NAMALWA (cell line): ENCODE measurements at places on chromosomes 2 and 18.

- no peak for DNase-seq
Observed at GRCh38 chr2:202858601-202859000, 13.0 kb downstream of the ICA1L start.

GRCh38 chr2:27290549-27290948 lies 8.3 kb downstream of the TRIM54 start:
- DNase-seq = peak; percentile 56

- no peak for DNase-seq
Observed at GRCh38 chr2:187978356-187978755, 313.3 kb upstream of the GULP1 start.

DNA sequence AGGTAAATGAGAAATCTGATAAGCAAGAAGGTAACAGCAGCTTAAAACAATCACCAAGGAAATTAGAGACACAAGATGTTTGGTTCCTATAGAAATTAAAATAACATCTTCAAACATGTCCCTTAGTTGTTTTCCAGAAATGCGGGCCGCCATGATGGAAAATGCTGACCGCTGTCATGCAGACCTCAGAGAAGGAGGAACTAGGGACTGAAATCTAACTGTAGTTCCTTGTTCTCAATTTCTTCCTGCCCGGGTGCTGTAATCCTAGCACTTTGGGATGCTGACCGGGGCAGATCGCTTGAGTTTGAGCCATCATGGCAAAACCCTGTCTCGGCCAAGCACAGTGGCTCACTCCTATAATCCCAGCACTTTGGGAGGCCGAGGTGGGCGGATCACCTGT lies 51.1 kb downstream of the TEX51 start:
- no peak for DNase-seq

GRCh38 chr2:604385-604784 lies 72.8 kb downstream of the TMEM18 start:
- DNase-seq = peak; percentile 20

DNA sequence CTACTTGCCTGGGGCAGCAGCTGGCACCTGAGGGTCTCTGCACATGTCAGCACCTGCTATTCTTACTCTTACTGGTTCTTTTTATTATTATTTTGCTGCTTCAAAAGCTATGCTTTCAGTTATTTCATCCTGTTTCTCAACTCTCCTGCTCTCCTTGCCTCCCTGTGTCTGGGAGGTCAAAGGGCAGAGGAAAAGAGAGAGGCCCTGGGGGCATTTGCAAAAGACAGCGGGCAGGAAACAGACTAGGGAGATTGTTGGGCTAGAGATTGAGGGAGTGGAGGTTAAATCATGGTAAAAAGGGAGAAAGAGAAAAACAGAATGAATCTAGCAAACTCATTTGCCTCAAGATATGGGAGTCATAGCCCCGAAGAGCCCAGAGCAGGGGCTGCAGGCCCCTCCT lies 21.1 kb upstream of the RPL31 start:
- no peak for DNase-seq

- DNase-seq = no peak
Observed at GRCh38 chr18:3254725-3255124, 7.1 kb downstream of the MYL12A start.

- no peak for DNase-seq
Observed at GRCh38 chr18:33212363-33212762, 228.2 kb downstream of the CCDC178 start.

GRCh38 chr2:28354920-28355520 lies 37.6 kb upstream of the FOSL2 start:
- DNase-seq = no peak

- DNase-seq = no peak
Observed at GRCh38 chr18:70411876-70412435, 123.1 kb downstream of the SOCS6 start.

GRCh38 chr2:74749432-74749831 lies 84.5 kb upstream of the HK2 start:
- no peak for DNase-seq

GRCh38 chr2:226376516-226377180 lies 423.0 kb downstream of the IRS1 start:
- no peak for DNase-seq

DNA sequence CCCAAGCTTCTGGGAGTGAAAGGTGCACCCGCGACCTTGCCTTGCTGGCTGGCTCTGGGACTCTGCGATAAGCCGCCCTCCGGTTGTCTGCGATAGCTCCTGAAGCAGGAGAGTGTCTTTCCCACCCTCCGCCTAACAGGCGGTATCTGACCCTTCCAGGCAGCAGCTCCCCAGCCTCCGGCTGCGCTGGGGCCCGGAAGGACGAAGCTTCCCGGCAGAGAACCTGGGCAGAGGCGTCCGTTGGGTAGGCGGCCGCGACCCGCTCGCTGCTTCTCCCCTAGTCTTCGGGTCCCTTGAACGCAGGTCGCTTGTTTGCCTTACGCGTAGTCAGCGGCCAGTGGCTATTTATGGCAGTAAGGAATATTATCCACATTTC lies 446 bp upstream of the RHBDD1 start:
- DNase-seq = no peak

- no peak for DNase-seq
Observed at GRCh38 chr18:31486165-31486564, 11.8 kb upstream of the DSG2 start.

- DNase-seq = no peak
Observed at GRCh38 chr2:78541451-78542267, 483.8 kb upstream of the REG3G start.

DNA sequence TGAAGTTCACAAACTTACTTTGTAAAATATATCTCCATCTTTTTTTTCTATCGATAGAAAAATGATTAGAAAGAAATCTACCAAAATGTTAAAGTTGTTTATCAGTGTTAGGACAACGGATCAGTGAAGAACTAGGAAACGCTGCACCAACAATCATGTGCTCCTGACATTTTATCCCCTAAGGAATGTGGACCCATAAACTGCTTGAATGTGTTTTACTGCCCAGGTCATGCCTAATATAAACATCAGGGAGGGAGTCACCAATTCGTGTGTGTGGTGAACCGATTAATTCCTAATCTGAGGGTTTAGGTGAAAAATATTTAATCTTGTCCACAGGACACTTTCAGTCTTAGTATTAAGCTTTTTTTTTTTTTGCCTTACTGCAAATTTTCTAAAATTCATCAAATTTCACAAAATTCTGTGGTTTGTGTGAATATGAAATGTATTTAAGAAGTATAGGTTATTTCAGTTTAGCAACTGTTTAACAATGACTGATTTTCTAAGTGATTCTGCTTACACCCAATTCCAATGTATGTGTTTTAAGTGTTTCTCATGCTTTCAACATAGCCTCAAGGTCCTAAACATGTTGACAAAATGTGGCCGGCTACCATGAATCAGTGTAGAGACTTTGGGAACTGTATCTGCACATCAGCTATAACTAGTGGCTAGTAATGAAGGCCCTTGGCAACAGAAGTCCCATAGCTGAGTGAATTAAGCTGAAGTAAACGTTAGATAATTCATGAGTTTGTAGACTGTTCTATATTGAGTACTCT lies 11.1 kb upstream of the KIDINS220 start:
- DNase-seq = no peak

GRCh38 chr2:190444976-190445375 lies 36.8 kb downstream of the MFSD6 start:
- no peak for DNase-seq

DNA sequence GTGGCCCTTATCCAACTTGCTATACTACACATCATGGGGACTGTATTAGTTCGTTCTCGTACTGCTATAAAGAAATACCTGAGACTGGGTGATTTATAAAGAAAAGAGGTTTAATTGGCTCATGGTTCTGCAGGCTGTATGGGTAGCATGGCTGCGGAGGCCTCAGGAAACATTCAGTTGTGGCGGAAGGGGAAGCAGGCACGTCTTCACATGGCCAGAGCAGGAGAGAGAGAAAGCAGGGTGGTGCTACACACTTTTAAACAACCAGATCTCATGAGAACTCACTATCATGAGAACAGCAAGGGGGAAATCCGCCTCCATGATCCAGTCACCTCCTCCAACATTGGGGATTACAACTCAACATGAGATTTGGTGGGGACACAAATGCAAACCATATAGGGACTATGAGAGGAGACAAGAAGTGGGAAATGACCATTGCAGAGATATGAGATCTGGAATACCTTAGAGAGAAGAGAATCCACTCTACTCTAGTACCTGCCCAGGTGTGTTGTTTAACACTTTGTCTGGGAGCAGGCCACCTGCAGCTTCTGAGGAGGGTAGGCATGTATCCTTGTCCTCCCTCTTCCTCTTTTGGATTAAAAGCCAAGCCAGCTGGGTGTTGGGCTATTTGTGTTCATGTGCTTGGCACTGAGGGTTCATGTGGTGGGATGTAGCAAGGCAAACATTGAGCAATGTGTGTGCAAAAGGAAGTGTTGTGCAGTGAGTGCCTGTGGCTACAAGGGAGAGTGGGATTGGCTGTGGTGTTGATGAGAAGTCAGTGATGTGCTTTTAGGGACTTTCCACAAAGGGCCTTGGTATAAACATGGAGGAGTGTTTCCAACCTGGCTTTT lies 22.8 kb downstream of the TTLL4 start:
- DNase-seq = no peak

DNA sequence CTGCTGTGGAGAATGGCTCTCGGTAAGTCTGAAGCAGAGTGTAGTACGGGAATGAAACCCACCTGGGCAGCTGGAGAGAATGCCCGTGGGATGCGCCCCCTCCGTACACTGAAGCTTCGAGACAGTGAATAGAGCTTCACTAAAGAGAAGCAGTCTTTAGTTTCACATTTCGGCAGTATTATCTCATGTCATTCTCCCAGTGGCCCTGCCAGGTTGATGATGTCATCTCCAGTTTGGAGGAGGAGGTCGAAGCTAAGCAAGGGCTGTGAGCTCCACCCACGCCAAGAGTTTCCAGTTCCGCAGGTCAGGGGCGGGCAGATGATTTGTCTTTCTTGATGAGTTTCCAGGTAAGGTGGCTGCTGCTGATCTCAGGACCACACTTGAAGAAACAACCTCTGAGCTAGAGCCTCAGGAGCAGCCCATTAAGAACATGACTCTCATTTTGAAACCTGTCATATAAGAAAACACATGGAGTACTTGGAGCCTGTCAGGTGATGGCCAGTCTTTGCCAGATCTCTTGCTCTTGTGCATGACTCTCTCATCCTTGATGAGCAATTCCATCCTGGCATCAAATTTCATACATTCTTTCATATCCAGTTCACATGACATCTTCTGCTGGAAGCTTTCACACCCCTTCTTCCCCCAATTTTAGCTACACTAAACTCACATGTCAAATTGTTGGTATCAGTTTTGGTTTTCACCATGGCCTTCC lies 475.0 kb downstream of the RNF144A start:
- DNase-seq = no peak

DNA sequence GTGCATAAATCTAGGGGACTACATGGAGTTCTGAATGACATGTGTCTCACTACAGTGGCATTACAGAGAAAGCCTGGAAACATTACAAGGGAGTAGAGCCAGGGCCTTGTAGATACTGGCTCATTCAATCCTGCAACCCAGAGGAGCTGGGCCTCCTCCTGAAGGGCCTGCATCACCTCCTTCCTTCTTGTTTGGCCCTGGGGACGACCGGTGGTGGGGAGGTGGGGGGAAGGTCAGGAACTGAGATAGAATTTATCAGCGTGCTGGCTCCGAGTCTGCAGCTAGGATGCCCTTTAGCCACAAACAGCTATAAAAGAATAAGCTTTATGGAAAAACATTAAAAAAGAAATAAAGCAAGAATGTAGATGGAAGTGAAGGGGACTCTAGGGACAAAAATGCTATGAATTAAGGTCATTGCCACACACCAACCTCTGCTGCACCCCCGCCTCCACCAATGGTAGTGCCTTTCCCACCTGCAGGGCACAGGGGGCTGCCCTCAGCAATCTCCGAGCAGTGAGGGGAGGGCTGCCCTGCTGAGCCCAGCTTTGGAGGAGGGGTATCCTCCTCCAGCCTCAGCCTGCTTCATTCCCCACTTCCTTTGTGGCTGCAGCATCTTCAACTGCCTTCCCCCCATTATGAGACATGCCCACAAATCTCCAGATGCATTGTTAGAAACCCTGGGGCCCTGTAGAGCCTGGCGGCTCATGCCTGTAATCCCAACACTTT lies 149.0 kb downstream of the MSH2 start:
- DNase-seq = no peak

- DNase-seq = no peak
Observed at GRCh38 chr2:46806526-46806925, 109.1 kb downstream of the MCFD2 start.

DNA sequence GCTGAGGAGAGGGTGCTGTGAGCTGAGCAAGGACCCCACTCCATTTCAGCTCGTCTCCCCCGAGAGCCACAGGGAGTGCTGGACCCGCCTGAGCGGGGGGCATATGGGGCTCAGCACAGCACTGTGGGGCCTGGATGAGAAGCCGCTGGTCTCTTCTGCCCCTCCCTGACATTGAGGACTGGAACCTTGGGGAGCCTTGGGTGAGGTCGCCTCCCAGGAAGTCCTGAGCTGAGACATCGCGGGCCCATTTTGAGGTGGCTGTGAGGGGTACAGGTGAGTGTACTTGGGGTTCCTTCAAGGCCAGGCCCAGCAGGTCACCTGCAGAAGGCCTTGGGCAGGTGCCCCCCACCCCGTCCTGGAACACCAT lies 3.1 kb upstream of the AQP12A start:
- DNase-seq = no peak

GRCh38 chr2:119753041-119753929 lies 6.4 kb upstream of the PTPN4 start:
- DNase-seq = peak; percentile 78

- DNase-seq = no peak
Observed at GRCh38 chr2:109460553-109461324, 153.0 kb downstream of the SEPTIN10 start.

DNA sequence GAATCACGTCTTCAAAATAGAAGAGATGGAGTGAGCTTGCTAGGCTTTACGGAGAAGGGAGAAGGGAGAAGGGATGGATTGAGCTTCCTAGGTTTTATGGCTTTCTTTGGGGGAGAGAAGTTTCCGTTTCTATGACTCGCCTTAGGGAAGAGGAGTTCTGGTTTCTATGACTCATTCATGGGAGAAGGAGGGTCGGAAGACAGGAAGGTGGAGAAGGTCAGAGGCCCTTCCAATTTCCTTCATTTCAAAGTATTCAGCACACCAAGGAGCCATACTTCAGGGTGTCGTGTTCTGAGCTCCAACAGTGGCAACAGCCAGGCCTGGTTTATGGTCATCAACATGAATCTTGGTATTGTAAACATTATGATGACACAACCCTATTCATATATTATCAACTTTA lies 284.7 kb upstream of the VWC2L start:
- DNase-seq = no peak

- DNase-seq = no peak
Observed at GRCh38 chr2:129016972-129017371, 698.3 kb upstream of the HS6ST1 start.

DNA sequence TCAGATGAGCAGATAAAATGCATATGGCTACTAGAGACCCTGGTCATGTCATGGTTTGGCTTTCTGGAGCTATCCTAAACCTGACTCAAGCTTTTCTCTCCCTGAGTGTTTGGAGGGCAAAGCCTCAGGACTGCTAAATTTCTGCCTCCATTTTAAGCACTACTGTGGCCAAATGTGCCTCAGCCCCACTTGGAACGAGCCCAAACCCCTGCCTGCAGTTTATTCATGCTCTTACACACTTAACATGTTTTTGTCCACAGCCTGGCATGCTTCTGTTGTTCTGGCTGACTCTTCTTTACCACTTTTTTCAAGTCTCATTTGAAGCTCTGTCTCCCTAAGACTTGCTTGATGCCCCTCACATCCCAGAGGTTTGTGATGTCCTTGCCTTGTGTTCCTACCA lies 24.7 kb downstream of the MGAT5 start:
- DNase-seq = no peak

GRCh38 chr18:10094655-10095054 lies 180.8 kb downstream of the VAPA start:
- no peak for DNase-seq

- peak; percentile 73 for DNase-seq
Observed at GRCh38 chr2:120174963-120175581, 48.1 kb downstream of the TMEM185B start.

- DNase-seq = no peak
Observed at GRCh38 chr2:15472133-15472532, 89.0 kb downstream of the NBAS start.
